Activated T-cell treated with anti-CD3 and anti-CD28 coated beads for 4 hours (primary cell): ENCODE measurements at places on chromosomes 16 and 17.

- no peak for DNase-seq
Observed at GRCh38 chr17:17419631-17420030, 57.2 kb upstream of the MED9 start.

DNA sequence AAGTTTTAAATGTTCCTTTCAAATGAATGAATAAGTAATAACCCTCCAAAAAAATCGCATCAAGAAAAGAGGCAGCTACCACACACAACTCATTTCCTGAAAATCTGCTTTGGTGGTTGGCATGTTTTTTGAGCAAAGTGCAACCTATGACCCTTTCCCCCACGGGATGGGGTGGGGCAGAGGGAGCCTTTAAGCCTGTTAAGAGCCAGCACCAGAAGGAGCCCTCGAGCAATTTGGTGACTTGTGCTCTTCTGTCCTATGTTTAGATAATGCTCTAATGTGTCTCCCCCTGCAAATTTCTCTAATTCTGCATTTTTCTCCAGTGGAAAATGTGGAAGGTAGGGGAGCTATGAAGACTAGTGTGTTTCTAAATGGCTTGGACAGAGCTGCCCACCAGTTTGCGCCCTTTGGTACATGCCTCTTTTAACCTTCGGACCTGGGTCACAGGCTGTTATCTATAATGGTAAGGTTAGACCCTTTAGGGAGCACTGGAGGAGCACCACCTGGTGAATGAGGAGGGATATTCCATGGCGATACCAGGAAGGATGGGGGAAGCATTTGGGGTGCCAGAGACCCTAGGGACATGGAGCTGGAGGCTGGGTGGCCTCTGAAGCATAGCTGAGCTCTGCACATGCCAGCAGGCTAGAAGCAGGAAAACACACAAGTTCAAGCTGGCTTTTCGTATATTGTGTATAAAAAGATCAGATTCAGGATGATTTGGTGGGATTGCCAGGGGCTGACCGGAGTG is 1.6 kb downstream of the PYCARD start:
- no peak for DNase-seq

DNA sequence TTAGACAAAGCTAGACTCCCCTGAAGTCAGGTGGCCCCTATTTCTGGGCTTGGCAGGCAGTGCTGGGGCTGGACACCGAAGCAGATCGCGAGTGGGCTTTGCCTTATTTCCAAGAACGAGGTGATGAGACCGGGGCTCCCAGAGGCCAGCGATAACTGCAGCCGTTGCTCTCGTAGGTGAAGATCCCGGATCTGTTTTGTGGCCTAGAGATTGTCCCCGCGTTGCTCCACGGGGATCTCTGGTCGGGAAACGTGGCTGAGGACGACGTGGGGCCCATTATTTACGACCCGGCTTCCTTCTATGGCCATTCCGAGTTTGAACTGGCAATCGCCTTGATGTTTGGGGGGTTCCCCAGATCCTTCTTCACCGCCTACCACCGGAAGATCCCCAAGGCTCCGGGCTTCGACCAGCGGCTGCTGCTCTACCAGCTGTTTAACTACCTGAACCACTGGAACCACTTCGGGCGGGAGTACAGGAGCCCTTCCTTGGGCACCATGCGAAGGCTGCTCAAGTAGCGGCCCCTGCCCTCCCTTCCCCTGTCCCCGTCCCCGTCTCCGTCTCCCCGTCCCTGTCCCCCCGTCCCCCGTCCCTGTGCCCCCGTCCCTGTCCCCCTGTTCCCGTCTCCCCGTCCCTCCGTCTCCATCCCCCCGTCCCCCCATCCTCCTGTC is 1.5 kb upstream of the TBCD start:
- no peak for DNase-seq

DNA sequence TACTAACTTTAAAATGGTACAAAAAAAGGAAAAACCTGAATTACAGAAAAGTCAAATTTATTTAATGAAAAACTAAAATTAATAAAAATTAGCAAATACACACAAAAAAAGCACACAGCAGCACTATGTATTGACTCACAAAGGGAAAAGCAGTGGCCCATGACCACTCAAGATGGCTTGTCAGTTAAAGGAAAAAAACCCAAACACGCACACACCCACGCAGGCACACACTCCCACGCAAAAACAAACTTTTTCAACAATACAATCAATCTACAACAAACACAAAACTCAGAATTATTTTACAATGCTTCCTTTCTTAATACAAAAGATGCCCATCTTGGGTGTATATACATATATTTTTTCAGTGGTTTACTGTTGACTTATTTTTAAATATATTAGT is 24.2 kb downstream of the SIAH1 start:
- DNase-seq: no peak

DNA sequence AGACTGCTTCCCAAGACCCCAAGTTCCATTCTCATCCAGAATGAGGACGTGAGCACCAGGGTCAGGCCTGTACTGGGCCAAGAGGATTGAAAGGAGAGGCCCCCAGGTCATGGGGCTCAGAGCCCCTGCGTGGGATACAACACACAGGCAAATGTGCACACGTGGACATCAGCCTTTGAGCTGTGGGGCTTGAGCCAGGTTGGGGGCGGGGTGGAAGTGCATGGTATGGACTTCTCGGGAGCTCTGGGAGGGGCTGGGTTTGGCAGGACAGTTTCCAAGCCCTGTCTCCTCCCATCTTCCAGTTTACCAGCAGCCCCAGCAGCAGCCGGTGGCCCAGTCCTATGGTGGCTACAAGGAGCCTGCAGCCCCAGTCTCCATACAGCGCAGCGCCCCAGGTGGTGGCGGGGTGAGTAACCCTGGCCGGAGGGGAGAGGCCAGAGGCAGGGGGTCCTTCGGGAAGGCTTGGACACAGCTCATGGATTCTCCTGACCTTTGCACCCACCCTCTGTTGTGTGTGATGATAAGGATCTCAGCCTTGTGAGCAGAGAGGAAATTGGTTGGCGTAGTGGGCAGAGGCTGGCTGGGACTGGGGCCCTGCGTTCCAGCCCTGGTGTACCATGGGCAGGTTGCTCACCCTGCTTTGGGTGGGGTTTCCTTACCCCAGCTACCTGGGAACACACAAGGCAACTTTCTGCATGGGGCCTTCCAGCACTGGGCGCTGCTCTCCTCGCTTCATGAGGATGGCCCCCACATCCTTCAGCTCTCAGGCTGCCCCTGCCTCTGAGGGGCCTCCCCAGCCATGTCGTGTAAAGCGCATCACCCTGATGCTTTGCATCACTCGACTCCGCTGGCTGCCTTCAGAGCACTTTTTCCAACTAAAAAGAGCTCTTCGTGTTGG is 10.4 kb upstream of the LASP1NB start:
- no peak for DNase-seq

DNA sequence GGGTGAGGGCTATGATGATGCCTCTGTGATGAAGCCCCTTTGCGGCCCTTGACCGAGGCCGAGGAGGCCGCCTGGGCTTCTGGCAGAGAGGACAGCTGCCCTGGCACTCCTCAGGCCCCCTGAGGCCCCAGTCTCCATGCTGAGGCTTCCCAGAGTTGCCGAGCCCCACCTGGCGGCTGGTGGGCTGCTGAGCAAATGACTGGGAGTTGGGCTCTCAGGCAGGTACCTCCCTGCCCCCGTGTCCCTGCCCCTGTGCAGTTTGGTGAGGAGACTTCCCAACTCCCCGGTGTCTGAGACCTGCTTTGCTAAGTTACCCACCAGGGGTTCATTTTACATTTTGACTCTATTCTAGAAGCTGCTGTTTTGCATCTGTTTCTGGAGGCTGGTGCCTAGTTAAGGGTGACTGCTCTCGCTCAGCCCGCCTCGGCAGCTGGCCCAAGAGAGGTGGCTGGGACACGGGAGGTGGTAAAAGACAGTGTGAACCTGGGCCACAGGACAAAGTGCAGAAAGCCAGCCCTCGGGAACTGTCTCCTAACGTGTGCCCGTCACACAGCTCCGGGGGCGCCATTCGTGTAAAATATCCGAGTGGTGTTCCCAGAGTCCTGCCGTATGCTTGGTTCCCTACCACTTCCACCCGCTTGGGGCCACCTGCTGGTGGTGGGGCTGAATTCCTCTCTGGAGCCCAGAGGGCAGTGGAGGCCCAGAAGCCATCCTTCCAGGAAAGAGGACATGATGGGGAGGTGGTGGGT is 134.5 kb downstream of the RAB11FIP4 start:
- DNase-seq: no peak
